ENCODE measurements at places on chromosomes 4 and X.

DNA sequence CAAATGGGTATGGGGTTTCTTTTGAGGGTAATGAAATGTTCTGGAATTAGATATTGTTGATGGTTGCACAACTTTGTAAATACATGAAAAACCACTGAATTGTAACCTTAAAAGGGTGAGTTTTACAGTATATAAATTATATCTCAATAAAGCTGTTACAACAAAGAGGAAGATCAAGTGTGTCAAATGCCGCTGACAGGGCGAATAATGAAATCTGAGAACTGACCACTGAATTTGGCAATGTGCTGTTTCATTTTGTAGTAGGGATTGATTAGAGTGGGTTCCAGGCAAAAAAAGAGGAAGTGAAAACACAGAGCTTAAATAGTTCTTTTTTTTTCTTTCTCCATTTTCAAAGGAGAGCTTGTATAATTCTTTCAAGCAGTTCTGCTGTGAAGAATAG, 161.1 kb upstream of the NAP1L5 start:
- DNase-seq, result no peak

DNA sequence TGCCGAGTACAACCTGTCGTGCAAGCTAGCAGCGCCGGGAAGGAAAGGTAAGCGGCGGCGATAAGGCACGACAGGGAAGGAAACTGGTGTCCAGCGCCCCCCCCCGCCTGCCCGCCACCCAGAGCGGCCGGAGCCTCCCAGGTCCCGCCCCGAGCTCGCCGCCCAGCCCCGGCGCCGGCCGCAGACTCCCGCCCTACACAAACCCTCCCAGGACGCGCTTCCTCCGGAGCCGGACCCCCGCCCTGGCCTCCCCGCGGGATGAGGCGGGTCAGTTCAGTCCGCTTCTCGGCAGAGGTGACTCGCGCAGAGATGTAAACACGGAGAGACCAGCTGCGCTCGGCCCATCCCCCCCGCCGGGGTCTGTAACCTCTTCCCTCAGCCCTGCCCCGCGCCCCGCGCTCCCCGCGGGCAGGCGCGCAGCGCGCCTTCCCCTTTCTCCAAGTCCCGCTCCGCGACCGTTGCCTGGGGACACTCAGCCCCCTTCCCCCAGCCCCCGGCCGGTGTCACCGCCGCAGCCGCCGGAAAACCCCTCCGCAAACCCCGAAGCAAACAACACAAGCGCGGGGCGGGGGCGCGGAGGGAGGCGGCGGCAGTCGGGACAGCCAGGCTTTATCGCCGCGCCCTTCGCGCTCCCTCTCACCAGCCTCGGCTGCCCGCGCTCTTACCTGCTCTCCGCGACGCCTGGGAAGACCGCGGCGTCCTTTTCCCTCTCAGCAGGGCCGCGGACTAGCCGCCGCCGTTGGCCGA, 543 bp downstream of the ELF2 start:
- peak; percentile 91 for DNase-seq

DNA sequence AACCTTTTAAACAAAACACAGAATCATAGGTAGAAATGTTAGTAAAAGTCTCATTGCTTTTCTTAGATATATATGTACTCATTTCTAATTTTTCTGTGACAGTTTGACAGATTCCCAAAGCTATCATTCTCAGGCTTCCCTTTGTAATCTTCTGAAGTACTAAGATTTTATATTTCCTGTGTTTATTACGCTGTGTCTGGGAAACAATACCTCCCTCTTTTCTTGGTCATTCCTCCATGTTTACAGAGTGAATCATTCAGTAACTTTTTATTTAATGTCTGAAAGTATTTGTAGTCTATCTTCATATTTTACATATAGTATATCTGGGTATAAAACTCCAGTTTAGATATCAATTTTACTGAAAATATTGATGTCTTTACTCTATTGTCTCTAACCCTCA, 1826.3 kb upstream of the IGFBP7 start:
- DNase-seq, result no peak

GRCh38 chr4:80948141-80948540, 82.4 kb upstream of the BMP3 start:
- DNase-seq, result no peak

GRCh38 chr4:48262926-48263325, 6.7 kb downstream of the TEC start:
- DNase-seq, result no peak

GRCh38 chr4:41213625-41214135, 662 bp downstream of the APBB2 start:
- DNase-seq, result no peak

DNA sequence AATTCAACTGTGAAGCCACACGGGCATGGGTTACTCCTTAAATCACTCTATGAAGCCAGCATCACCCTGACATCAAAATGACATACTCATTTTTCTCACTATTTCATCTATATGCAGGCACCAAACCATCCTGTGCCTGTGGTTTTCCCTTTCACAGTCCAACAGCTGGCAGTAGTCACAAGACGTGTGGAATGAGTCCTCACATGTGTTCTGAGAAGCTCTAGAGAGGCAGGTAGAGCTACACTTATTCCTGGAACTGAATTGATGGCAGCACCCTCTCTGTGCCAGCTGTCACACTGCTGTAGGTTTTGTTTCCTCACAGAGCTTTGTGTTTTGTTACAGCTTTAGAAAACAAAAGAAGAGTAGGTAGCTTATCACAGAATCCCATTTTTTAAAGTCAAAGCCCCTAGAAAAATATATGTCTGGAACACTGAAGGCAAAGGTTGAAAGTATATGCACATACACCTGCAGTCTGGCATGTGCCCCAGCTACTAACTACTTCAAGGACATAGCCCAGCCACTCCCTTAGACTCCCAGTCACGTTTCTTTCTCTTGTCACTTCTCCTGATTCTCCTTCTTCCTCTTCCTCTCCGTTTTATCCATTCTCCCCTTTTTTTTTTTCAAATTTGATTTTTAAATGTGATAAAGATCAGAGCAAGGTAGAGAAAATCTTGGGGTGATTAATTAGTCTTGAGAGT, 107.1 kb downstream of the ANXA10 start:
- no peak for DNase-seq

DNA sequence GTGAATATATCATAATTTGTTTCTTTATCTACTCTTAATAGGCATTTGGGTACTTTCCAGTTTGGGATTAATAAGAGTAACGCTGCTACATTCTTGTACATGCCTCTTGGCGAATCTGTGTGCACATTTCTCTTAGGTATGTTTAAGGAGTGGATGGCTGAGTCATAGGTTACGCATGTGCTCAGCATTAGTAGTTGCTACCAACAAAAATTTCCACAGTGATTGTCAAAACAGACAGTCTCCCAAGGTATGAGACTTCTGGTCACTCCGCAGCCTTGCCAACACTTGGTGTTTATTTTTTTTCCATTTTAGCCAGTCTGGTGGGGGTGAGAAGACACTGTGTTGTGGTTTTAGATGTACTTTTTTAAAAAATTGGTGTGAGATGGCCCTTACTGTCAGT, 44.6 kb downstream of the FGFBP1 start:
- no peak for DNase-seq

DNA sequence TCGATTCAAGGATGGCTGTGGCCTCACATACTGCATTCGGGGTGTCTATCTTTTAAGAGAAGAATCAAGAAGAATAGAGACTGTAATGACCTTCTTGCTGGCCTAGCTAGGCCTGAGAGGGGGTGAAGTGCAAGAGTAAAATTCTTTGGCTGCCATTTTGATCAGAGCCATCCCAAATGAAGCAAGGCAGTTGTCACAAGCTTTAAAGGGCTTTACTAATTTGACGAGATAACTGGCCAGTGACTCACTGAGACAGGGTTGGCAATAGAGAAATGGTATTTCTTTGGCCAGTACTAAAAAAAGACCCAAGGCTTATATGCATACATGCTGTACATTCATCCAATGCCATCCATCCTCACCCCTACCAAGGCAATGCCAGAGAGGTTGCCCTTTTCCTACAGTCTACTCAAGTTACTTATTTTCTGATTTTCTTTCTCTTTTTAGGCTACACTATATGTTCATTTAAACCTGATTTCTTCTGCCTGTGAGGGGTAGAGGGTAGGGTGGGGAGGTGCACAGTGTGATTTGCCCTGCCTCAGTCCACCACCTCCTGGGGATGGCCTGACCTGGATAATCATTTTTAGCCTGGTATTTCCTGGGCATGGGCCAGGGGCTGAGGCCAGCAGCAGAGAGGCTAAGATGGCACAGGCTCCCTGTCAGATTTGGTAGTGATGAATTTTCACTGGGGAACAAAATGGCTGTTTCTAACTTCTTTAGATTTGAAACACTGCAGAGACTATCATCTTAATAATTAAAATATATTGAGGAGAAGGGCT, 32.2 kb downstream of the ATG4A start:
- DNase-seq, result no peak

DNA sequence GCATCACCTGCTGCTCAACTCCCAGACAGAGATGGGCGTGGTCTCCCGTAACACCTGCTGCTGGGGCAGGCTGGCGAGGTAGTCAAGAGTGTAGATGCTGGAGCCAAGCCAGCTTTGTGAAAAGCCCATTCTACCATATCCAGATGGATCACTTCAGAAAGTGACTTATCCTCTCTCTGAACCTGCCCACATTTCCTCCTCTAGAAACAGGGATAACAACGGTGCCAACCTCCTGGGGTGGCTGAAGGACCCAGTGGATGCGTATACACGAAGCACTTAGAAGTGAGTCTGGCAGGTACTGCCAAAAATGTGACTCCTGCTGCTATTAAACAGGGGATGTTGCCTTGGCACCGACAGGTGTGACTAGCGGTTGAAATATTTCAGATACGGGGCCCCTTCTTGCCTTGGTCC, 95.8 kb downstream of the SORBS2 start:
- no peak for DNase-seq

GRCh38 chr4:3269105-3269927, 20.4 kb downstream of the MSANTD1 start:
- DNase-seq, result no peak

- no peak for DNase-seq
Observed at GRCh38 chrX:22800360-22800759, 199.4 kb upstream of the DDX53 start.

- no peak for DNase-seq
Observed at GRCh38 chrX:136582624-136583023, 50.6 kb downstream of the VGLL1 start.

DNA sequence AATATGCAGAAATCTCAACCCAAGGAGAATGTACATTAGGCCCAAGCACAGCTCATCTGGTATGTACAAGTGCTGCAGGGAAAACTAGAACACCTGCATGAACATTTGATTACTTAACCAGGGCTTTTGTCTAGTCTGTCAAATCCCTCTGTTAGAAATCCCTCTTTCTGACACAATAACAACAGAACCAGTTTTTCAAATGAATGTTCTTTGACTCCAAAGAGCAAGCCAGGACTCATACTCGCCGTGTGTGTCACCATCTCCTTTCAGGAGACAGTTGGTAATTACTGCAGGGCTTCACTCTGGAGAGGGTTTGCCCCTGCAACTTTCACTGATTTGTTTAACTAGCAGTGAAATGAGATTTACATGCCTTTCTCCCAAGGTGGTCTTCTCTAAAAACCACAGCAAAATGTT, 143.0 kb upstream of the FAM241A start:
- DNase-seq, result no peak

- DNase-seq, result no peak
Observed at GRCh38 chr4:89000844-89001360, 56.1 kb downstream of the FAM13A start.

DNA sequence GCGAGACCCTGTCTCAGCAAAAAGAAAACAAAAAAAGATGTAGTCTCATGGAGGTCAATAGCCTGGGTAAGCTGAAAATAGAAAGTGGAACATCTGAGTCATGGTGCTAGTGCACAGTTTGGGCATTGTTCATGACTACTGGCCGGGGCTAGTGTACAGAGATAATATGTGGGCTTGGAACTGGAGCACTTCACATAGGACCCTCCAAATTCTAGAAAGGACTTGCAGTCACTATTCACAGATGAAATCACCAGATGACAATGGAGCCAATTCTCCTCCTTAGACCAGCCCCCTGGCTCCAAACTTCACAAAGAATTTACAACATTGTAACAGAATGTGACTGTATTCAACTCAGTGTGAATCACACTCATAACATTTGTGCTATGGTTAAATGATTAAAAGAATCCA, 367.8 kb upstream of the SLC7A11 start:
- DNase-seq, result no peak

DNA sequence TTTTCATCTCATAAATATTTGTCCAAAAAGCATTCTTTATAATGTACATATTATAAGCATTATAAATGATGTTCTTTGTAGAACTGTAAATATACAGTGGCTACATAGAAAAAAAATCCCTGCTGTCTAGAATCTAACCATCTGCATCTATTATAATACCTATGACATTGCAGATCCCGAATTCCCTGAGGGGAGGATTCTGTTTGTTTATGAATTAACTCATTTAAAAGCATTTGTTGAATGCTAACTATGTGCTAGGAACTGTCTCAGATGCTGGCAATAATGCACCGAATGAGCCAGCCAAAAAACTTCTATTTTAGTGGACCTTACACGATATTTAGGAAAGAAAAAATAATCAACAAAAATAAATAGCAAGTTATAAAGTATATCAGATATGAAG, 189.6 kb downstream of the PACRGL start:
- DNase-seq, result no peak

DNA sequence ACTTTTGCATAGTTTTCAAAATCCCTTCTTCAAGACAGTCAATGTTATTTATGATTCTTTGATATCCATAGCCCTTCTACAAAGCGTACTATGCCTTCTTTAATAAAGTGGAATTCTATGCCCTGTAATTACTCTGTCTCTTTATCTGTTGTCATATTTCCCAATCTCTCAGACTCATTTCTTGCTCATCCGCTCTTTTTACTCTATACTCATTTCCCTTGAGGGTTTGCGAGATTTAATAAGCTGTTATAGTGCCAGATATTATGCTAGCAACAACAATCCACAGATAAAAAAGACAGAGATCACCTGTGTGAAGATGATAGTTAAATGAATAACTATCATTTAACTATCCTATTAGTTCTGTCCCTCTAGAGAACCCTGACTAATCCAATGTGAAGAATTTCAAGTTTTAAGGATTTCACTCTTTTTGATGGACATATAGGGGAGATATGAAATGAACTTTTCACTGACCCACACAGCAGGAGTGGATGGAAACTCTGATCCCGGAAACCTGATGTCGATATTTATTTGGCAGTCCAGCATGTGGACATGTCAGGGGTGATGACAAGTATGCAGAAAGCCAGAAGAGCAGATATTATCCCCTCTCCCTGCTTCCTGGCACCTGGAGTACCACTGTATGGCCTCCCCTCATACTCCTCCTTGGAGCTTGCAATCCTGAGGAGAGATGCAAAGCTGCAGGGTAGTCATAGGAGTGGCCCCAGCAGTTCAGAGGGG, 49.7 kb downstream of the TMEM156 start:
- no peak for DNase-seq

DNA sequence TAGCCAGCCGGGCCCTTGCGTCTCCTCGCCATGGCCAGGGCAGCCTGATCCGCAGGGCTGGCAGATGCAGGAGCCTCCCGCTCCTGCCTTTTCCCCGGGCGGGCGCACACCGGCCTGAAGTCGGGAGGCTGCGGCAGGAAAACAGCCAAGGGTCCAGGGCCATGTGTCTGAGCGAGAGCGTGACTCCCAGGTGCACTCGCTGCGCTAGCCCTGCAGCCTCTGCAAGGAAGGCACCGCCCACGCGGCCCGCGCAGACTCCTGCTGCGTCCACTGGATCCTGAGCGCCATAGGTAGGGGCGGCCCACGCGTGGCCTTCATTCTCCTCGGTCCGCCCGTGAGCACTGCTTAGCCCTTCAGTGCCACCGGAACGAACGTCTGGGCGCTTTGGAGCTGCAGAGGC, 379.9 kb downstream of the TRAM1L1 start:
- DNase-seq, result no peak

GRCh38 chrX:48937054-48937907, 18.5 kb upstream of the PIM2 start:
- DNase-seq, result no peak
